CD4-positive, alpha-beta memory T cell (primary cell): ENCODE measurements at places on chromosomes 5 and 9.
A peak's percentile ranks its signal among the peaks of the same experiment; 100 is the strongest.

- DNase-seq = no peak
Measured at GRCh38 chr9:126392662-126393371, 66.2 kb downstream of the MVB12B start.

DNA sequence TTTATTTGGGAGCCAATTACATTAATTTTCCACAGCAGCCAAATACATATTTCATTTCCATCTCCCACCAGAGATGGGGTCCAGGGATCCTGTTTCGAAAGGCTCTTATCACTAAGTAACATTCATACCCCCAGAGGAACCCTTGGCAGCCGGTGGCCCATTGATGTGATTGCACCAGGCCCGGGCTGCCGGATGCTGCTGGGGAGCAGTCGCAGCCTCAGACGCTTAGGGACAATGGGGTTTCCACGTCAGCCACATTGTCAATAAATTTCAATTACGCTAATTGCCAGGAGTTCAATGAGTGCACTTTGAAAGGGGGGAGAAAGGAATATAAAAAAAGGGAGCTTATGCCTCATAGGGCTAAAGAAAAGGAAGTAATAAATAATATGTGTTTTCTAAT lies 478.8 kb upstream of the ADAMTS16 start:
- no peak for DNase-seq

- no peak for DNase-seq
Measured at GRCh38 chr5:171840711-171841522, 55.3 kb downstream of the SMIM23 start.

DNA sequence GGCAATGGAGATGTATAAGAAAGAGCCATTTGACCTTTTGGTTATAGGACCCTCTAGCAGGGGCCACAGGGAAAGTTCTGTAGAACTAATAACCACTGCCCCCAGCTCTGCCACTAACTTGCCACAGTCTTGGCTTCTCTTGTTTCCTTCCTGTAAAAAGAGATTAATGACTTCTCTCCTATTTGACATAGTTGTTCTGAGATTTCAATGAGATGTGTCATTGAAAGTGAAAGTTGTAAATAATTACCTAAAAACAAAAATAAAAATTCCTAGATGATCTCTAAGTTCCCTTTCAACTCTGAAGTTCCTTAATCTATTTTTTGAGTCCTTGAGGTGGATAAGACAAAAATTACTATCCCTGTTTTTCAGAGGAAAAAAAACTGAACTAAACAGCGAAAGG lies 1.4 kb upstream of the KIF12 start:
- DNase-seq = no peak

GRCh38 chr5:148820461-148821395 lies 5.7 kb upstream of the ADRB2 start:
- peak; percentile 29 for DNase-seq

GRCh38 chr5:181108578-181109165 lies 22.3 kb downstream of the OR2V1 start:
- DNase-seq = no peak

DNA sequence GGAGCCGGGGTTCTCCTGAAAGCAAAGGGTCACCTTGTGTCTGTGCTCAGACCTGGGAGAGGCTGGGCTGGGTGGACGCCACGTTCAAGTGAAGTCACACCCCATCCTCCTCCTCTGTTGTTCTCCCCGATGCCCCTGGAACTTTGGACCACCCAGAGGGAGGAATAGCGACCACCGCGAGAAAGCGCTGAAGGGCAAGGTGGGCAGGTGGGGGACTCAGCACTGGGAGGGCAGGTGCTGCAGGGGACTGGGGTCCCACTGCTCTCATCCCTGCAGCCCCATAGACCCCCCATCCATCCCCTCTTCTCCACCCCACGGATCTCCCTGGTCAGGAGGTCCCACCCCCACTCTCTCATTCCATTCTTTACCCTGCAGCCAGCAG lies 48.8 kb upstream of the COL5A1 start:
- DNase-seq = no peak

DNA sequence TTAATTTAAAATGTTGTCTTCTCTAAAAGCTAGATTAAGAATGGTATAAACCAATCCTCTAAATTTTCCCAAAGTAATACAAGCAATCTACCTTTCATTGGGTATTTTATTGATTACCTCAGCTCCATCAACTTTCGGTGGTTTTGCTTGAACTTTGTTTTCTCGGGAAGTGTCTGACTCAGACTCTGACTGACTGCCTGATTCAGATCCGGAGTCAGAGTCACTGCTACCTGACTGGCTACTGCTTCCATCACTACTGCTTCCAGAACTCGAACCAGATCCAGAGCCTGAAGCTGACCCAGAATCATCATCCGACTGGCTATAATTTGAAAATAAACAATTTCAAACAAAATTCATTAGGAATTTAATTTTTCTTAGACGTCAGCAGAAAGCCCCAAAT lies 24.0 kb downstream of the CHD1 start:
- DNase-seq = no peak

DNA sequence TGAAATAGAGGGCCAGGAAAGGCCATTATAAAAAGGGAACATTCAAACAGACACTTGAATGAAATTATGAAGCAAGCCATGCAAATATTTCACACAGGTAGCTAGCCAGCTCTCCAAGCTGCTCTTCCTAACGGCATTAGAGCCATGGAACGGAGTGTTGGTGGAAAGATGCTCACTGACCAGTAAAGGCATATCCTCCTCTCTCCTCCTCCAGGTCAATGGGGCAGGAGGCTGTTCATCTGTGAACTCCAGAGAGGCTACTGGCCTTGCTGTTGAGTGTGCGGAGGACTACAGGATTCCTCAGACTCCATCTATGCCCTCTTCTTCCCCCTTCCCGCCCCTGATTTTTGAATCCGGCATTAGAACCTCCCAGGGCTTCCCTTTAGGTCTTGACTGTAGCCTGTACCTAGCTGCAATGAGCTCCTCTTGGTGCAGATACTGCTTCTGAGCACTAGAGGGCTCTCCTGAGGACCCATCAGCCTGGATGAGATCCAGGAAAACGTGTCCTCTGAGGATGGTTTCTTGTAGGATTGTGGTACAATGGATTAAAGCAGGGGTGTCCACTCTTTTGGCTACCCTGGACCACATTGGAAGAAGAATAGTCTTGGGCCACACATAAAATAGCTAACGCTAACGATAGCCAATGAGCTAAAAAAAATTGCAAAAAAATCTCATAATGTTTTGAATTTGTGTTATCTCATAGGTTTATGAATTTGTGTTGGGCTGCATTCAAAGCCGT lies 162.2 kb downstream of the SREK1 start:
- peak; percentile 20 for DNase-seq

DNA sequence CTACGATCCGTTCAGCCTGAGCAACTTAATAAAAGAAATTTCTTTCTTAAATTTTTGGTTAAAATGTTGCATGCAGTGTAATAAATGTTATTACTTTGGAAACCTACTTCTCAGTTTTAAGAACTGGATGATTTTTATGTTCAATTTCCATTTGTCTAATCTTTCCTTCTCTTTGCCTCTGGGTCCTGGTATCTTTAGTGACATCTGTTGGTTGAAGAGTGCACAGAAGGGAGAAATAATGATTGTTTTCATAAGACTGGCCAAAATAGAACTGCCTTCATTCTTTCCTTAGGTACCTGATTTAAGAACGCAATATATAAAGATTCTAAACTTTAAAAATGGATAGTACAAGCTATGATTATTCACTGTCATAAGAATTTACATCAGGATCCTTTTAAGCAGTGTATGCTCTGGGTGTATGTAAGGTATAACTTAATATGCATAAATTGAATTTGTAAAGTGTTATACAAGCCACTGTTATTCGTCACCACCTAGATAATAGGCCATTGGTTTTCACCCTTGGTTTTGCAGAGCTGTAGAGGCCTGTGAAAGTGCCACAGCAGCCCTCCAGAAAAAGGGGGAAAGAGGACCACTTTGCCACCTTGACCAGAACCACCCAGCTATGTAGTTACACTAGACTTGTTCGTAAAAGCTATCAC lies 82.8 kb upstream of the TLX3 start:
- no peak for DNase-seq

GRCh38 chr9:118384531-118385100 lies 680.4 kb downstream of the TLR4 start:
- DNase-seq = no peak

DNA sequence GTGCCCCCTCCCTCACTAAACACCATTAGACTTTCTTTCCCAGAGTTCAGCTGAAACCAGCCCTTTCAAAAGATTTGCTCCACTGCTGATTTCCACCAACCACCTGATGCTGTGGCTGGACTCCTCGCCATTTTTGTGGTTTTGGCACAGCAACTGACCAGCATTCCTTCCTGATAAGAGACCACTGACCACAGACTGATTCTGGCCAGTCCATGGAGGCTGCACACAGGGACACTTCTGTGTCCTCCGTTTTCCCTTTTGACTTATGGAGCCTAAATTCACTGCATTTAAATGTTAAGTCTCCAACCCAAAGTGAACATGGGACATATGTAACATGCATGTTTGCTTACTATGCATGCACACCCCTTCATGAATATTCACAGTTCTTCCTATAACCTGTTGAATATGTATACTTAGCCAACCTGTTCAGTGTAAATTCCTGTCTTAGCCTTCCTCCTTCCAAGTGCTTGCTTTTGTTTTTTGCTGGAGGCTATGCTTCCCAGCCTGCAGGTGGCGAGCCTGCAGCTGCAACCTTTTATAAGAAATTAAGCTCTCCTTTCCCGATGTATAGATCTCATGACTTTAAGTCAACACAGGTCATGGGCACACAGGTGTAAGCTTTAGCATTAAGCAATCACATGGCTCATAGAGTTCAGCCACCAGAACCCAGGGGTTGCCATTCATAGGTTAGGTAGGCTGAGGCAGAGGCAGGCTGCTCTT lies 78.7 kb downstream of the ACTL7B start:
- DNase-seq = no peak

DNA sequence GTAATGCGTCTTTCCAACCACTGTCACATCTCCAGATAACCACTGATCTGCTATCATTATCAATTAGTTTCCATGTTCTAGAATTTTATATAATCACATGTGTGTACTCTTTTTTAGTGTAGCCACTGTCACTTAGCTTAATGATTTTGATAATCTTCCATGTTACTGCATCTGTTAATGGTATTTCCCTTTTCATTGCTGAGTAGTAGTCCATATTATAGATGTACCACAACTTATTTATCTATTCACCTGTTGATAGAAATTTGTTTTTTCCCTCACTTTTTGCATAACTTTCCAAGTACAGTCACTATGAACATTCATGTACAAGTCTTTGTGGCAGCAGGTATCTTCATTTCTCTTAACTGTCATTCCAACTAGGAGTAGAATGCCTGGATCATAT lies 30.3 kb upstream of the RPS23 start:
- DNase-seq = no peak

DNA sequence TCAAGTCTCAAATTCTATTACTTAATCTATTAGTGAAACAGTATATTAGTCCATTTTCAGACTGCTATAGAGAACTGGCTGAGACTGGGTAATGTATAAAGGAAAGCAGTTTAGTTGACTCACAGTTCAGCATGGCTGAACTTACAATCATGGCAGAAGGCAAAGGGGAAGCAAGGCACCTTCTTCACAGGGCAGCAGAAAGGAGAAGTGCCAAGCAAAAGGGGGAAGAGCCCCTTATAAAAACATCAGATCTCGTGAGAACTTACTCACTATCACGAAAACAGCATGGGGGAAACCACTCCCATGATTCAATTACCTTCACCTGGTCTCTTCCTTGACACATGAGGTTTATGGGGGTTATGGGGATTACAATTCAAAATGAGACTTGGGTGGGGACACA lies 67.9 kb upstream of the CHSY3 start:
- DNase-seq = no peak

DNA sequence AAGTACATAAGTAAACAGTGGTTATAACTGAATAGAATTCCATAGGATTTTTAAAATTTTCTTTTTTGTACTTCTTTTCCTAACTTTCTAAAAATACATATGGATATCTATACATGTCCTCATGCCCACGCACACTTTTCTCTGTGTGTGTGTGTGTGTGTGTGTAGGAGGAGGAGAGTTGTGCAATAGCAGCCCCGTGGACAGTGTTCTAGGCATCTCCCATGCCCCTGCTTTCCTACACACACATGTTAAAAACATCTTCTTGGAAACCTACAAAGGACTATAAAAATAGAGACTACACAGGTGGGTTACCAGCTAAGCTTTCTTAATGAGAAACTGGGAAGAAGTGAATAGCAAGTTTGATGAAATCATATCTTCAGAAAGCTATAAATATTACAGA lies 19.8 kb upstream of the HEXB start:
- no peak for DNase-seq

GRCh38 chr9:76181781-76182180 lies 212.4 kb downstream of the RFK start:
- no peak for DNase-seq

GRCh38 chr9:126671381-126671831 lies 57.7 kb downstream of the LMX1B start:
- no peak for DNase-seq

DNA sequence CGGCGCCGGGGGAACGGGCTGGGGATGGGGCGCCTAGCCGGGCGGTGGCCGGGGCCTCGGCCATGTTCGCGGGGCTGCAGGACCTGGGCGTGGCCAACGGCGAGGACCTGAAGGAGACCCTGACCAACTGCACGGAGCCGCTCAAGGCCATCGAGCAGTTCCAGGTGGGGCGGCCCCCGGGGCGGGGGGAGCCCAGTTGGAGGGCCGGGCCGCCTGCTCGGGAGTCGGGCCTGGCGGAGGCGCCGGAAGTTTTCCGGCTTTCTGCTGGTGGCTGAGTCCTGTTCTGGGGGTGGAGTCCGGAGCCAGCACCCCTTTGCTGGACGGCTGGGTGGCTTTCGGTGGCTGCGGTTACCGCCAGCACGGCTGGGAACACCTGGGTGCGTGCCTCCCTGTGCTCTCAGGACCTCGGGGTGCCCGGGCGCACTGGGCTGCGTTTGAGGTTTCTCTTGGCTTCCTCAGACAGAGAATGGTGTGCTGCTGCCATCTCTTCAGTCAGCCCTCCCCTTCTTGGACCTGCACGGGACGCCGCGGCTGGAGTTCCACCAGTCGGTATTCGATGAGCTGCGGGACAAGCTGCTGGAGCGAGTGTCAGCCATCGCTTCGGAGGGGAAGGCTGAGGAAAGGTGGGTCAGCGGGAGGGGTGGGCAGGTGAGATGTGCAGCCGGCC lies 454 bp downstream of the NELFB start:
- no peak for DNase-seq

DNA sequence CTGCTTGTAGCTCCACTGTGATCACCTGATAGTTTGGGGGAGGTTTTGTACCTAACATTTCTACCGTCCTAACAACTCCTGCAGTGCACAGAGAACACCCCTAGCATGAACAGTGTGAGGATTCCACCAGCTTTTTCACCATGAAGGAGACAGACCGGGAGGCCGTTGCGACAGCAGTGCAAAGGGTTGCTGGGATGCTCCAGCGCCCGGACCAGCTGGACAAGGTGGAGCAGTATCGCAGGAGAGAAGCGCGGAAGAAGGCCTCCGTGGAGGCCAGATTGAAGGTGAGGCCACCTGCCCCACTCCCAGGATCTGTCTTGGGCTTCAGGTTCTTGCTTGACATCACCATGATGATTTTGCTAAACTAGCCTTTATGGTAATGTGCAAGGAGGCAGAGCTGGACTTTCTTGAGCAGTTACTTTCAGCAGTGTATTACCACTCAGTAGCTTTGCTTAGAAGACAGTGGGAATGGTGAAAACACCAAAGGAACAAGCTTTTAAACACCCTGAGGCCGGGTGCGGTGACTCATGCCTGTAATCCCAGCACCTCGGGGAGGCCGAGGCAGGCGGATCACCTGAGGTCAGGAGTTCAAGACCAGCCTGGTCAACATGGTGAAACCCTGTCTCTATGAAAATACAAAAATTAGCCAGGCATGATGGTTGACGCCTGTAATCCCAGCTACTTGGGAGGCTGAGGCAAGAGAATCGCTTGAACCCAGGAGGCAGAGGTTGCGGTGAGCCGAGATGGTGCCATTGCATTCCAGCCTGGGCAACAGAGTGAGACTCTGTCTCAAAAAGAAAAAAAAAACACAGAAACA lies 3.3 kb downstream of the EXOC3 start:
- no peak for DNase-seq
